ENCODE measurements at places on chromosomes 6 and 20. TPM values are rescaled to one million over a fixed set of nuclear protein-coding genes. Genes with fewer than 3 reads are reported as not detected.

- DNase-seq = no peak
Measured at GRCh38 chr6:167872538-167873210, 46.0 kb downstream of the AFDN start.

DNA sequence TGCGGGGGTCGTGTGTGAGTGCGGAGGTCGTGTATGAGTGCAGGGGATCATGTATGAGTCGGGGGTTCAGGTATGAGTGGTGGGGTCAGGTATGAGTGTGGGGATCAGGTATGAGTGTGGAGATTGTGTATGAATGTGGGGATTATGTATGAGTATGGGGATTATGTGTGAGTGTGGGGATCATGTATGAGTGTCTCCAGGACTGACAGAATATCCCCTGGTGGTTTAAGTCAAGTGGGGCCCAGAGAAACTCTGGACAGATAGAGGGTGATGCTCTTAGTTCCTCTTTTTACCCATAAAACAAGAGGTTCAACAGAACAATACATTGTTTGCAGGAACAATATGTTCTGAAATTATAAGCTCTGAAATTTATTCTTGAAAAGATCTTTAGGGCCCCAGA is 131.9 kb downstream of the UST start:
- DNase-seq = no peak

DNA sequence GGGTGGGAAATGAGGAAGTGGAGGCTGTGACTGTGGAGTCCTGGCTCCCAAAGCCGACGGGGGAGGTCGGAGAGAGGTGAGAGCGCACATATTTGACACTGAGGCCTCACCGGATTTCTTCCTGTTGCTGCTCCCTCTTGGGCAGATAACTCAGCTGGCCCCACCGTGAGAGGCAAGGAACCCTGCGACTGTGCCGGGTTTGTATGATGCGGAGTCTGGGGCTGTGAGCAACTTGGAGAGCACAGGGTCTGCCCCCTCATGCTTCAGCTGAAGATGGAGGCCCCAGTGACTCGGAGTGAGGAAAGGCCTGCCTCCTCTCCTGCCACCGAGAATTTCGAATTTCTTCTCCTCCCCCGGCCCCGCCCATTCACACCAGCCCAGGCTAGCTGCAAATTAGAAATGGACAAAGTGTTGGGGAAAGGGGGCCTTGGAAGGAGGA is 160.6 kb downstream of the GRM4 start:
- DNase-seq = no peak

GRCh38 chr6:55276745-55277530 is 50.3 kb upstream of the GFRAL start:
- peak; percentile 84 for DNase-seq

- no peak for DNase-seq
Measured at GRCh38 chr6:52904562-52905279, 4.8 kb downstream of the GSTA3 start.

DNA sequence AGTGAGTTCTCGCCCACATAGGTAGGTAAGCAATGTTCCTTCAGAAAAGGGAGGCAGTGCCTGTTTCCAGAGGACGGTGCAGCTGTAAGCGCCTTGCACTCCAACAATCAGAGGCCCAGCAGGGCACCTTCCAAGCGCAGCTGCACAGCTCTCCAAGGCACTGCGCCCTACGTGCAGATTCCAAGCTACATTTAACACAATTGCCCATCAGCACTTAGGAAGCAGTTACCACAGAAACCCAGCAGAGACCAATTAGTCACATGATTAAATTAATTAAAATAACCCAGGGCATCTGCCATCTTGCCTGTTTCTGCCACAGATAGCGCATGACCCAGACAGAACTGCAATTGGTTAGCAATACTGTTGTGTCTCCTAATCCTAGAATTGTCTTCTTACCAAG is 65.5 kb downstream of the SOBP start:
- no peak for DNase-seq

RIN2 gene
- polyA plus RNA-seq = 36.5 TPM

GRCh38 chr6:41475164-41475563 is 71.0 kb upstream of the FOXP4 start:
- DNase-seq = no peak

DNA sequence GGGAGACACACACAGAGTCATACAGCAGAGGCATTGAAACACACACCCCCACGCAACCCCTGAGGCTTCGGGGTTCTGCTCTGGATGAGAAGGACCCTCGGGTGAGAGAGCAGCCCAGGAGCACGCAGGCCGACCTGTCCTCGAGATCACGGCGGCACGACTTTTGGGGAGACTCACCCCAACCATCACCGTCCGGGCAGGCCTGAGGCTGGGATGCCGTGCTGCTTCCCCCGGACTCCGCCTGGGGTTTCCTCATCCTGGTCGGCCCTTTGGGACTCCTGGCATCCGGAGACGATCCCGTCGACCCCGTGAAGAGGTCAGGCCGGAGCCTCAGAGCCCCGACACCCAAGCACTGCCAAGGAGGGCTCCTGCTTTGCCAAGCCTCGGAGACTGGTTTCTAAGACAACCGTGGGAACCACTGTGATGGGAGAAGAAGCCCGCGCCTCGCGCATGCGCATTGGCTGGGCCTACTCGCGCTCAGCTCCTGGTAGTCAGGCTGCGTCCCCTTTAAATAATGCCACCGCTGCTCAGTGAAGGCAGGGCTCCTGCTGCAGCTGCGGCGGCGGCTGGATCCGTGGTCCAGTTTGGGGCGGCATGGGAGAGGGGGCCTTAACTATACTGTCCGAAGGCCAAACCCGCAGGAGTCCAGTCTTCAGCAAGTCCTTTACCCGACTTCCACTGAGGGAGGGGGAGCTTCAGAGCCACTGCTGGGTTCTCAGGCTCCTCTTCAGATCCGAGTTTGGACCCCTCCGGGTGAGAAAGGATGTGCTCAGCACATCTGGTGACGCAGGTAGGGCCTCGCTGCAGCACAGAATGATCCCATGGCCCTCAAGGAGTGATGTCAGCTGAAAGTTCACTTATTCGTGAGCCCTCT is 171.4 kb upstream of the ZNF337 start:
- DNase-seq = peak; percentile 88

DNA sequence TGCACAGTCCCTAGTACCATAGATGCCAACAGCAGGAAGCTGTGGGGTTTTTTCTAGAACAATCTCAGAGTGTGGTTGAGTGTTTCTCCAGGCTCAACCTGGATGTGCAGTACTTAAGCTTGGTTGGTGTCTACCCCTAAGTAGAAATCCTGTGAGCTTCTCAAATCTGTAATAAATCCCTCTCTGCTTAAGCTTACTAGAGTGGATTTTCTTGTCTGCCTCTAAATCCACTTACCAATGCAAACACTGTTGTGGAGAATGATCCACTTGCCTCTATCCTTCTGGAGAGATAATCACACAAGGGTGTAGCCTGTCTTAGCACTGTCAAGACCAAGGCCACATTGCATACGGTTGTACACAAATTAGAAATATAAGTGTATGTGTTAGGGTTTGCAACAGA is 43.3 kb upstream of the CLIC5 start:
- no peak for DNase-seq

RCAN2 gene
- polyA plus RNA-seq = 2.5 TPM

DNA sequence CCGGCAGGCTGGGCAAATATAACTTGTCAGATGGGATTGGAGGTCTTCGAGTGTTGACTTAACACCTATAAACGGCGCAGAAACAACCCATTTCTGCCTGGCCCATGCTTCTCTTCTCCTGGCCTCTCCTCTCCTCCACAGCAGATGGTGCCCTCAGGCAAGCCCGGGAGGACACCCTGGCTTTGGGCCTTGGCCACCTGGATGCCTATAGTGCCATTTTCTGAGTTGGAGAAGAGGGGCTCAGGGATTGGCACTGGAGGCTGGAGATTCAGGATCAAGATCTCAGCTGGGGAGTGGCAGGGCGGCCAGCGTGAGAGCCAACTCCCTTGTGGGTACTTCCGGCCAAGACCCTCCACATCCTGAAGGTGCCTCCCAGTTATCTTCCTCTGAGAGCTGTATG is 211.9 kb upstream of the PMEPA1 start:
- DNase-seq = no peak

VWA7 gene
- polyA plus RNA-seq = 3.2 TPM

Measured in left lung (tissue), 14 donors.